Immature natural killer cell (primary cell): ENCODE measurements at places on chromosomes 6 and 20. TPM values are rescaled to one million over a fixed set of nuclear protein-coding genes. Genes with fewer than 3 reads are reported as not detected.
A peak's percentile ranks its signal among the peaks of the same experiment; 100 is the strongest.

- H3K27me3 ChIP-seq: no peaks in the 10 kb centered on the region
- no peak for DNase-seq
- no peak overlapping the region for H3K27ac ChIP-seq
- no peak overlapping the region for H3K4me3 ChIP-seq
- H3K4me1 ChIP-seq: peaks cover 2% of the 10 kb centered on the region
- H3K36me3 ChIP-seq: peaks cover 17% of the 10 kb centered on the region
Measured at GRCh38 chr20:49122920-49123319, 65.2 kb downstream of the STAU1 start.

GRCh38 chr20:9981829-9982228, 53.0 kb upstream of the ANKEF1 start:
- H3K27ac ChIP-seq: no peak overlapping the region
- H3K27me3 ChIP-seq: no peaks in the 10 kb centered on the region
- H3K36me3 ChIP-seq: no peaks in the 10 kb centered on the region
- H3K4me3 ChIP-seq: no peak overlapping the region
- H3K4me1 ChIP-seq: no peaks in the 10 kb centered on the region
- DNase-seq: no peak

GRCh38 chr6:106974999-106975737, 639 bp upstream of the CD24 start:
- peaks cover 38% of the 10 kb centered on the region for H3K27me3 ChIP-seq
- H3K27ac ChIP-seq: no peak overlapping the region
- H3K4me3 ChIP-seq: no peak overlapping the region
- H3K4me1 ChIP-seq: no peaks in the 10 kb centered on the region
- no peaks in the 10 kb centered on the region for H3K36me3 ChIP-seq

- no peak overlapping the region for H3K27ac ChIP-seq
- H3K4me1 ChIP-seq: peaks cover 14% of the 10 kb centered on the region
- no peak overlapping the region for H3K4me3 ChIP-seq
- H3K36me3 ChIP-seq: peaks cover 5% of the 10 kb centered on the region
- no peak for DNase-seq
Measured at GRCh38 chr6:89987140-89987539, 92.9 kb downstream of the GJA10 start.

GRCh38 chr6:143564484-143565017, 53.0 kb upstream of the FUCA2 start:
- H3K4me3 ChIP-seq: no peak overlapping the region
- no peak for DNase-seq
- peaks cover 2% of the 10 kb centered on the region for H3K27me3 ChIP-seq

GRCh38 chr20:63699466-63700198, 3.2 kb downstream of the TNFRSF6B start:
- H3K36me3 ChIP-seq: no peaks in the 10 kb centered on the region
- no peak for DNase-seq
- no peak overlapping the region for H3K27ac ChIP-seq

DNA sequence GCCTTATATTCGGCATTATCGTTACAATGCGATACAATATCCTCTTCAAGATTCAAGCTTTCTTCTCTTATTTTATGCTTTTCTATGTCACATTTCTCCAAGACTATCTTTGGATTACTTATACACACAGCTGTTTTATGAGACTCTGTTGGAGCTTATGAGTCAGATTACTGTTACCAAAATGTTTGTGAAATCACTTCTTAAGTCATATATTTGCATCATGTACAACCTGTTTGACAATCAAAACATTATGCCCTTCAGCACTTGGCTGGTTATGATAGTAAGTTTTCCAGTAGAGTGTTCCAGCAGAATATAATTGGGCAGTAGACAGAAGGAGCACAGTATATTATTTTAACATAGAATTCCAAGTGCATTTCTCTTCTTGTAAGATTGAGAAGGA, 35.2 kb downstream of the BMP6 start:
- H3K4me1 ChIP-seq: no peaks in the 10 kb centered on the region
- H3K27me3 ChIP-seq: peaks cover 13% of the 10 kb centered on the region
- DNase-seq: no peak
- H3K36me3 ChIP-seq: no peaks in the 10 kb centered on the region

DNA sequence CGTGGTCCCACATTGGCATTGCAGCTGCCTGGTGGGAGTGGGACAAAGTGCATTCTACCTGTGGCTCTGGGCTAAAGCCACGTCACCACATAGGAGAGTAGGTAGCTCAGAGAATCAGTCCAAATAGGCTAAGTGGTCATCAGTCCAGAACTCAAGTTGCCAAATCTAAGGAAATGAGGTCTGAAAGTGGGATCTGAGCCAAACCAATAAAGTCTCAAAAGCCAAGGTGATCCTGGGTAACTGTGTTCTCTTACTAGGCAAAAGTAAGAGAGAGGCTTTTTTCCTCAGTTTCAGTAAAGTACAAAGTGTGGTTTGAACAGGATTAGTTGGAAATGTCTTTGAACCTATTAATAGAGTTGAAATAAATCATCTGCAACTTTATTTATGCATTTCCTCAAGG, 68.6 kb upstream of the CNKSR3 start:
- no peaks in the 10 kb centered on the region for H3K27me3 ChIP-seq
- no peaks in the 10 kb centered on the region for H3K36me3 ChIP-seq
- no peak overlapping the region for H3K27ac ChIP-seq
- no peak for DNase-seq
- H3K4me3 ChIP-seq: no peak overlapping the region
- no peaks in the 10 kb centered on the region for H3K4me1 ChIP-seq

- no peak for DNase-seq
- H3K27me3 ChIP-seq: peaks cover 14% of the 10 kb centered on the region
- H3K27ac ChIP-seq: no peak overlapping the region
- no peak overlapping the region for H3K4me3 ChIP-seq
- peaks cover 3% of the 10 kb centered on the region for H3K4me1 ChIP-seq
- no peaks in the 10 kb centered on the region for H3K36me3 ChIP-seq
Measured at GRCh38 chr20:64216036-64216435, 39.5 kb upstream of the PCMTD2 start.

- H3K27ac ChIP-seq: peak overlapping the region; percentile 98
- H3K27me3 ChIP-seq: peaks cover 33% of the 10 kb centered on the region
- H3K4me1 ChIP-seq: peaks cover 40% of the 10 kb centered on the region
- no peak for DNase-seq
- H3K4me3 ChIP-seq: peak overlapping the region; percentile 100
- H3K36me3 ChIP-seq: peaks cover 23% of the 10 kb centered on the region
Measured at GRCh38 chr6:159045801-159046200, 1.0 kb upstream of the TAGAP start.

GRCh38 chr20:36408219-36408618, 102.1 kb downstream of the DLGAP4 start:
- H3K27ac ChIP-seq: no peak overlapping the region
- no peaks in the 10 kb centered on the region for H3K4me1 ChIP-seq
- no peak overlapping the region for H3K4me3 ChIP-seq
- H3K27me3 ChIP-seq: peaks cover 3% of the 10 kb centered on the region
- no peaks in the 10 kb centered on the region for H3K36me3 ChIP-seq

DNA sequence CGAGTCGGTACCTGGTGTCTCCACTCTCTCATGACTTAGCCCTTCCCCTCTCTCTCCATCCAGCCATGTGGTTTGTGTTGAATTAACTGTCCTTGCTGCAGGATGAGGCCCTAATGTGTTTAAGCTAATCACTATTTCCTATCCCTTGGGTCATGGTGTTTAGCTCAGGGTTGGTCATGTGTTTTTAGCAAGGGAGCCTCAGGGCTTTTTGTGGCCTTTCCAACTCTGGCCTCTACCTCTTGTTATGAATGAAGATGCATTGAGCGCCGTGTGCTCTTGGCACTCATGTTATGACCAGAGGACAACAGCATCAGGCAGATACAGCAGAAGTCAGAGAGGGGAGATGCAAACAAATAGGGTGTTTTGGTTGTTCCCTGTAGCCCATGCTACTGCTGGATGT, 674.2 kb upstream of the FLRT3 start:
- peaks cover 2% of the 10 kb centered on the region for H3K27me3 ChIP-seq
- no peaks in the 10 kb centered on the region for H3K4me1 ChIP-seq
- H3K36me3 ChIP-seq: no peaks in the 10 kb centered on the region
- H3K4me3 ChIP-seq: no peak overlapping the region
- DNase-seq: no peak

UST gene
- 3.7 TPM for polyA plus RNA-seq

PSMB1 gene
- polyA plus RNA-seq: 500 TPM

C6orf141 gene
- not detected for polyA plus RNA-seq

BMP5 gene
- polyA plus RNA-seq: not detected
